ENCODE measurements at places on chromosomes 16 and 17. TPM values are rescaled to one million over a fixed set of nuclear protein-coding genes. Genes with fewer than 3 reads are reported as not detected.

EPN3 gene
- 13.6 TPM for total RNA-seq

CNGB1 gene
- total RNA-seq, result 6.5 TPM

CA4 gene
- 21.7 TPM for total RNA-seq

TNK1 gene
- total RNA-seq, result 2.3 TPM

IGSF6 gene
- total RNA-seq, result 2.9 TPM

FN3K gene
- total RNA-seq, result 130 TPM

P2RX5 gene
- total RNA-seq, result 14.7 TPM

CEMP1 gene
- total RNA-seq, result 0.77 TPM

AIPL1 gene
- not detected for total RNA-seq

GALK1 gene
- 9.9 TPM for total RNA-seq

NACA2 gene
- total RNA-seq, result not detected

KRT33A gene
- total RNA-seq, result not detected

LPCAT2 gene
- 14.1 TPM for total RNA-seq

C16orf92 gene
- total RNA-seq, result not detected

ABR gene
- total RNA-seq, result 406 TPM

FKBP10 gene
- total RNA-seq, result 15.5 TPM

GAST gene
- not detected for total RNA-seq

FAM20A gene
- total RNA-seq, result 1.6 TPM

MYLK3 gene
- 1.6 TPM for total RNA-seq

SULT1A4 gene
- total RNA-seq, result 2.9 TPM

ODAD4 gene
- 4.0 TPM for total RNA-seq

CALB2 gene
- total RNA-seq, result 32.3 TPM

Data from dorsolateral prefrontal cortex (tissue), 122 donors.